ENCODE measurements at places on chromosomes 1 and 21. TPM values are rescaled to one million over a fixed set of nuclear protein-coding genes. Genes with fewer than 3 reads are reported as not detected.

- no peak for DNase-seq
These were observed 203.9 kb upstream of the PROX1 start for GRCh38 chr1:213783893-213784292.

The USP21 gene
- 15.4 TPM for polyA plus RNA-seq

GRCh38 chr1:54013393-54014008 is 4.5 kb downstream of the LDLRAD1 start:
- peak; percentile 58 for DNase-seq

The SUCO gene
- 11.4 TPM for polyA plus RNA-seq

- DNase-seq: no peak
These were observed 70.9 kb upstream of the ACOT11 start for GRCh38 chr1:54477153-54477561.

The SGIP1 gene
- not detected for polyA plus RNA-seq

The ANKRD35 gene
- polyA plus RNA-seq: 1.1 TPM

DNA sequence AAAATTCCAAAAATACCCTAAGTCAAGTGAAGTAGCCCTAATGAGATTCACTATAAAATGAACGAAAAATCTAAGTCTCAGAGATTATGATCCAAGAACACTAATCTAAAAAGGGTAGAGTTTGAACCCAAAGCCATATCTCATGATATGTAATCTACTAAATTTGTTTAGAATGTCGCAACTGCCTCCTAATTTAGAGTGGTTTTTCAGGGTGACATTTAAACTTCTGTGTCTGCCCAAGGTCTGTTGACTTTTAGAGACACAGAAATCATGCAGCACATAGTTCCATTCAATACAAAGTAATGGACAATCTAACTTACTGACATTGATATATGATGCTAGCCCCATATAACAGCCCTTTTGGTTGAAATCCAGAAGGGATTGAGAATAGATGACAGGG is 28.9 kb downstream of the FMO3 start:
- no peak for DNase-seq

Data from small intestine (tissue), 16 donors.